ENCODE measurements at places on chromosomes 7 and 10. TPM values are rescaled to one million over a fixed set of nuclear protein-coding genes. Genes with fewer than 3 reads are reported as not detected.

The PON1 gene
- 28.8 TPM for polyA plus RNA-seq

The TDRD1 gene
- not detected for polyA plus RNA-seq

The UTF1 gene
- not detected for polyA plus RNA-seq

The PILRA gene
- 3.8 TPM for polyA plus RNA-seq

The GDF2 gene
- polyA plus RNA-seq, result not detected

The RBP3 gene
- polyA plus RNA-seq, result not detected

The TUBB8 gene
- polyA plus RNA-seq, result 0.29 TPM

The WDR86 gene
- polyA plus RNA-seq, result 4.1 TPM

The ZNF727 gene
- polyA plus RNA-seq, result 0.19 TPM

The NANOS1 gene
- polyA plus RNA-seq, result 2.8 TPM

The PAPOLB gene
- not detected for polyA plus RNA-seq

The FAS gene
- 1.8 TPM for polyA plus RNA-seq

The ATP5F1C gene
- polyA plus RNA-seq, result 367 TPM

The SPDYE16 gene
- not detected for polyA plus RNA-seq

The AMZ1 gene
- 2.4 TPM for polyA plus RNA-seq

The CCL24 gene
- 1.4 TPM for polyA plus RNA-seq

The AS3MT gene
- 16.8 TPM for polyA plus RNA-seq

The CCDC172 gene
- polyA plus RNA-seq, result not detected

The NRAP gene
- 0.12 TPM for polyA plus RNA-seq

The TBATA gene
- polyA plus RNA-seq, result not detected

The CYP26A1 gene
- polyA plus RNA-seq, result 0.27 TPM

The FOXI2 gene
- not detected for polyA plus RNA-seq

The DNAJC2 gene
- 6.8 TPM for polyA plus RNA-seq

The SHLD2 gene
- polyA plus RNA-seq, result 2.3 TPM

The ITIH5 gene
- polyA plus RNA-seq, result 19.7 TPM

The LDB3 gene
- 14.4 TPM for polyA plus RNA-seq

The PLEKHS1 gene
- polyA plus RNA-seq, result not detected

The ITPRID1 gene
- polyA plus RNA-seq, result 0.24 TPM

The HEPACAM2 gene
- 16.5 TPM for polyA plus RNA-seq
